Stomach (tissue), 19 donors: ENCODE measurements at places on chromosomes 5 and 9. TPM values are rescaled to one million over a fixed set of nuclear protein-coding genes. Genes with fewer than 3 reads are reported as not detected.

SPINK1 gene
- total RNA-seq: 2.9 TPM

GRCh38 chr9:130159915-130160670 lies 12.1 kb upstream of the NCS1 start:
- no peak for DNase-seq

DNA sequence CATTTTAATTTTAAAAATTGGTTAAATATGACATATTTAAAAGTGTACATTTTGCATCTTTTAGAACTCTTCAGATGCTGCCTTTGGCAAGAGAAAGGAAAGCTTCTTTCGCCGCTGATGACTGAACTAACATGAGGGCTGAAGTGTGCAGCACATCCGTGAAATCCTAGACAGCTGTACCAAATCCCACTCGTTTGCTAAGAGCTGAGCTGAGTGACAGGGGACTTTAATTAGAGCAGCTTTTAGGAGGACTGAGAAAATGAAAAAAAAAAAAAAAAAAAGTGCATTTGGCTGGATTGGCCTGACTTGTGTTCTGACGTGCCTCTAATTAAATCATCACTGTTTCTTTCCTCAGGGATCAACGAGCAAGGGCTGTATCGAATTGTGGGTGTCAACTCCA lies 271.3 kb downstream of the ARHGAP26 start:
- DNase-seq: no peak

- no peak for DNase-seq
Measured at GRCh38 chr9:2261421-2262103, 246.4 kb downstream of the SMARCA2 start.

DNA sequence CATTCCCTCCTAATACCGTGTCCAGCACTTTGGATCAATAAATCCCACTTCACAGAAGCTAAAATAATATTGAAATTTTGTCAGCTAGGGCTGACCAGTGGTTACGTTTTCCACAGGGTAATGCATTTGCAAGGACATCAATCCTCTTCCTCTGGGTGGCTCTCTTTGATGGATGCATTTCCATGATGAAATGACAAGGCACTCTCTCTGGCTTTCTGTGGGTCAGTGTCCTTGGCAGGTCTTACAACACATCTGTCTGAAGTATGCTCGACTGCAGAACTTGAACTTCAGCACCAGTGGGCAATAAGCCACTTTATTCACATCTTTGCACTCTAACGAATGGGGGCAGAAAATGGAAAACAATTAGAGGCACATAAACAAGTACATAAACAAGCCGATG lies 330.1 kb downstream of the ADAMTS6 start:
- peak; percentile 10 for DNase-seq

DNA sequence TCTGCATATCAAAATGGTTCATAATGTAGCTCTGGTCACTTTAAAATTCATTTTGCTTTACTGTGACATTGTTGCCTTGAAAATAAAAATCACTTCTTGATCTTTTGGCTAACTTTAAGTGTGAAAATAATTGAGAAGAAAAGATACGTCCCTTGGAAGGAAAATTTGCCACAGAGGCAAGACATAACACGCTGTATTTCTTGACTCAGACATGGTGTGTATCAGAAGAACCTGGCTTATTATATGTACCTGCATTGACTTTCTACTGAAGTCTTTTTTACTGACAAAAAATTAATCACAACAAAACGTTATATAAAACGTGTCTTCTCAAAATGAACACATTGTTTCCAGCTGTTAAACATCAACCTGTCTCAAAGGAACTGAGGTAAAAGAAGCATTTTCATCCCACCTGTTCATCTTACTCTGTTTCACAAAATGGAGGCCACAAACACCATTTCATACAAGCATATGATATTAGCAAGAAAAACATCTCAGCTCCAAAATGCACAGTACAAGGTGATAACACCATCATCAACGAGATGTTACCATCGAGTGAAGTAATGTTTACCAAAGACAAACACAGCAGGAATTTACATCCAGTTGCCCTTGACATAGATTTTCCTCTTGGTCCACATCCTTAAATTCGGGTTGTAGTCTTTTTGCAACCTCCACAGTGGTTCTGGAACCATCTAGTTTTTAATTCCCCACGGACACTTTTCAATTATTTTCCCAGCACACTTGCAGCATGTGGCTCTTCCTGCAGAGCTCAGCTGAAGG lies 179.9 kb downstream of the GLIS3 start:
- DNase-seq: no peak

GRCh38 chr9:36842560-36843530 lies 191.2 kb downstream of the PAX5 start:
- DNase-seq: no peak
